NCI-H82 (cell line): ENCODE measurements at places on chromosomes 4 and X.

- DNase-seq, result peak; percentile 43
Observed at GRCh38 chrX:55057675-55058249, 17.1 kb upstream of the PAGE2B start.

DNA sequence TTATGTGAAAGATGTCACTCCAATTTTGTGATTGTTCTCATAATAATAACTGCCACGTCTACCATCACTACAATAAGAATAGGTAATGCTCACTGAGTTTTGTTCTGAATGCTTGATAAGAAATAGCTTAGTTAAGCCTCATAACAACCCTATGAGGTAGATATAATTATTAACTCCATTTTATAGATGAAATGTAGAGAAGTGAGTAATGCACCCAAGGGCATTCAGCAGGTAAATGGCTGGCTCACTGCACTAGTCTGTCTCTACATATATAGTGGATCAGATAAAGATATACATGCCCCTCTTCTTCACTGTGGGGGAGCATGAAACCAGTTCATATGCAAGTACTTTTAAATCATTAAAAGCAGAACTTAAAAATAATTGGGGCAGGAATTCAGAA, 65.8 kb upstream of the SLC4A4 start:
- DNase-seq, result no peak

GRCh38 chrX:47746446-47746845, 87.5 kb upstream of the UXT start:
- no peak for DNase-seq

DNA sequence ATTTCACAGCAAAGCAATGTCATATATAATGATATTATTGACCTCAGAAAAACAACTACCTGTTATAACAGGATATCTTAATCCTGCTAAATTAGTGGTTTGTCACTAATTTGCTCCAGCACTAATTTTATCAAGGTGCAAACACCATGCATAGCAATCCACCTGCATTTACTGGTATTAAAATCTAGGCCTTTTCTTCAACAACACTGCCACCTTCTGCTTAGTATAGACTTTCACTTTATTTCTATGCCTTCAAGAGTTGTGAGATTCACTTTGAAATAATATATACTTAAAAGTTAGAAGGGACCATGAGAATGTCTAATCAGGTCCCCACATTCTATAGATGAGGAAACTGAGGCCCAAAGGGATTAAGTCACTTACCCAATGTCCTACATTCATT, 82.1 kb upstream of the IQCM start:
- DNase-seq, result peak; percentile 33

DNA sequence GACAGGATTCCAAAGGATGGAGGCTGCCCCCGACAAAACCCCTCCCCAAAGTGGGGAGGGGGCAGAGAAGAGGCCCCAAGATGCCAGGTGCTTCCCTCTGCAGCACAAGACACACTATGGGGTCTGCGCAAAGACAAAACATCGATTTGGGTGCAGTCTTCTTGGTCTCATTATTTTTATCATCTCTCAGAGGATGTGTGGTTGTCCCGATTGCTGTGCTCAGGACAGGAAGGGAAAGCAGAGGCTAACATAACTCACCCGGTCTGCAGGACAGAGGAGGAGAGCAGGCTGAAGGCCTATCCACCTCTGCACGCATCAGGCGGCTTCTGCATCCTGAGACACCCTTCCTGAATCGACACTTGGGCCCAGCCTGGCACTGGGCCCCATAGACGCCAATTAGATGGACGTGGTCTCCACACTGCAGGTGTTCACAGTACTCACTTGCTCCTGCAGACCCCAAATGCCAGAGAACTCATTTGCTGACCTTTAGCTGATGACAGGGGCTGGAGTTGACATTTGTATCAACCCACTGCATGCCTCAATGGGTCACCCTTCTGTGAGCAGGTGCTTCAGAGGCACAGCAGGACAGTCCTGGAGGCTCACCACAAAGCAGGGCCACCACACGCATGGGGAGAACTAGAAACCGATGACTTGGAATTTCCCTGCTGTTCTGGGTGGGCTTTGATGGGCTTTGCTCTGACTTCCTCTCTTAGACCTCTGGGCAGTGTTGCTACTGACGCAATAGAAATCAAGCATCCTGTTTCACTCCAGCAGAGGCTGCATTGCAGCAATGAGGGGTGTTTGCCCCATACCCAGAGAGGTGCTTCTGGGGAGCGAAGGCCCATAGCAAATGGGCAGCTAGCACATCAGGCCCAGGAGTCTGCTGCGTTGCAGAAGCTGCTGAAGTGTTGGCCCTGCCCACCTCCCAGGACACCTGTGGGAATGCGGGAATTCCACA, 96.3 kb upstream of the ENPP6 start:
- DNase-seq, result no peak

- no peak for DNase-seq
Observed at GRCh38 chrX:13428053-13428786, 108.4 kb upstream of the ATXN3L start.
